Cortex of kidney (tissue), 1 donor: ENCODE measurements at places on chromosomes 7 and 10.

- DNase-seq, result no peak
These were observed 166.4 kb upstream of the PPP1R3A start for GRCh38 chr7:114085313-114085591.

DNA sequence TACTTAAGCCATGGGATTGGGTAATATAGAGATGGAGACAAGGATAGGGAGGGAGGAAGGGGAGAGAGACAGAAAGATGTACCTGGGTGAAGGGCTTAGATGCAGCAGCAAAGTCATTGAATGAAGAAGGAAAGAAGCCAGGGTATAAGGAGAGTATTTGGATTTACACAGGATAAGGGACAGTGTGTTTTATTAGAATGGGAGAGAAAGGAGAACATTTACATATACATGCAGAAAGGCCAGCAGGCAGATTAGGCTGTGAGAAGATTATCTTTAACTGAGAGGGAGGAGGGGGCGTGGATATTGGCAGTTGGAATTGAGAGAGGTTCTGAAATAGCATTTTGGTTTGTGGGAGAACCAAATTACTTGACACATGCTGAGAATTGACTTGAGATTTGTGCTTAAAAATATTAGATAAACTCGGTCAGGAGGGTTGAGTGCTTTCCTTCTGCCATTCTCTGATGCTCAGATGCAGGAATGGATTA lies 161.5 kb upstream of the ZNF804B start:
- no peak for DNase-seq

DNA sequence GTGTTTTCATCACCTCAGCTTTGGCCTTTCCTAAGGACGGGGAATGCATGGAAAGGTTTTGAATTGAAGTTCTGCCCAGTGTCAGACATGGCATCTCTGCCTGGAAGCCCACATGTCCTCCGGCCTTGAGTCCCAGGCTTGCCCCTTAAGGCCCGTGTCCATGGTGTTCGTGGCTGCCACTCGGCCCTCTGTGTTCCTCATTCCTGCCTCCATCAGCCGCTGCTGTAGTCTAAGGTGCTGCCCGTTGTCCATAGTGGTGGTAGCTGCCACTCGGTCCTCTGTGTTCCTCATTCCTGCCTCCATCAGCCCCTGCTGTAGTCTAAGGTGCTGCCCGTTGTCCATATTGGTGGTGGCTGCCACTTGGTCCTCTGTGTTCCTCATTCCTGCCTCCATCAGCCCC lies 180.7 kb upstream of the SHH start:
- no peak for DNase-seq

DNA sequence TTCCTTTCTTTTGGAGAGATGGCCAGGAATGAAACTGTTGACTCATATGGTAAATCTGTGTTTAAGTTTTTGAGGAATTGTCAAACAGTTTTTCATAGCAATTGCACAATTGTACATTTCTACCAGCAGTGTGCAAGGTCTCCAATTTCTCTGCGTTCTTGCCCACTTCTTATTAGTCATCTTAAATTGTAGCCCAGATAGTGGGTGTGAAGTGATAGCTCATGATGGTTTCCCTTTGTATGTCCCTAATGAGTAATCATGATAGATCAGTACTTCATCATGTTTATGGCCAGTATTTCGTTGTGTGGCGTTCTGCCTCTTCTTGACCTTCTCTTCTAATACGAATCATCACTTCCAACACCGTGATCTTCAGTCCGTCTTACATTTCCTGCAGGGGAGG lies 136.3 kb downstream of the DOCK1 start:
- no peak for DNase-seq

DNA sequence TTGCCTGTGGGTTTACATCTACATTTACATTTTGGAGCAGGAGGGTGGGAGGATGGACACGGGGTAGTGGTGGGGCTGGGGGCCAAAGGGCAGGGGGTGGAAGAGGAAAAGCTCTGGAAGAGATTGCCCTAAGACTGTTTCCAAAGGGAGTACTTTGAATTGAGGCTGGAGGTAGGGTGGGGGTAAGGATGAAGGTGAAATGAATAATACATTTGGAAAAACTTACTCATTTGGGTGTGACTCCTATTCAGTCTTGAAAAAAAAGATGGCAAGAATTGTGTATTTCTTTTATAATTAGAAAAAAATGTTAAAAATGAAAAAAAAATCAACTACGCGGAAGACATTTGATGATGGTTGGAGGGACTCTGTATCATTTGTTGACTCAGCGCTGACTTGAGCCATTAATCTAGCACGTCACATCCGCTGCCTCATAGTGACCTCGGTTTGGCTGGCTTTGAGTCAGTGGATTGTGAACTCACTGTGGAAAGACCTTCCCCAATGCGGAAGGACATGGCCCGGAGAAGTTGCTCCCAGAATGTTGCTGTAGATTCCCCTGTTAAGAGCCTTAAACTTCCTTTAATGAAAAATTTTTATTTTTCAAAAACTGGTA lies 2.8 kb downstream of the FAM180A start:
- DNase-seq, result no peak
